Astrocyte (in vitro differentiated cells and primary cell): ENCODE measurements at places on chromosomes 1 and 21.

GRCh38 chr1:70887936-70888335 lies 159.7 kb downstream of the PTGER3 start:
- DNase-seq, result no peak

- DNase-seq, result no peak
Measured at GRCh38 chr1:155650231-155650757, 38.3 kb downstream of the YY1AP1 start.

GRCh38 chr1:86913399-86913895 lies 479 bp downstream of the SELENOF start:
- DNase-seq, result peak; percentile 10

DNA sequence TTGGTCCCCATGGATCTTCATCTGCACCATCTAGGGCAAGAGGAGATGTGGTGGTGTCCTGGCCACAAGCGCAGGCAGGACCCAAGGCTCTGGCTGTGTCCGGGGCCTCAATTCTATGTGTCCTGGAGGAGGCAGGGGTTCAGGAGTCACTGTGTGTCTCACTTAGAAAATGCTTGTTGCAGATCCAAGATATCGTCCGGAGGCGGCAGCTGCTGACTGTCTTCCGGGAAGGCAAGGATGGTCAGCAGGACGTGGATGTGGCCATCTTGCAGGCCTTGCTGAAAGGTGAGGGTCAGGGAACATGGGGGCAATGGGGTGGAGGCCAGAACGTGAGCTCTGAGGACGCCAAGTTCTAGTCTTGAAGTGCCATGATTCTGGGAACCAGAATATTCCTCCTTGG lies 29.1 kb downstream of the TRPM2 start:
- no peak for DNase-seq
